ENCODE measurements at places on chromosomes 5 and 9. TPM values are rescaled to one million over a fixed set of nuclear protein-coding genes. Genes with fewer than 3 reads are reported as not detected.

GRCh38 chr5:141574122-141574510, 44.7 kb downstream of the DIAPH1 start:
- no peak for DNase-seq

GRCh38 chr9:68781928-68782327, 76.9 kb downstream of the PIP5K1B start:
- DNase-seq, result no peak

Gene MSX2
- total RNA-seq, result 3.8 TPM

- DNase-seq, result peak; percentile 40
These were observed 490.3 kb downstream of the ARHGEF28 start for GRCh38 chr5:74116266-74116665.

Gene PCDHGA12
- 19.9 TPM for total RNA-seq

DNA sequence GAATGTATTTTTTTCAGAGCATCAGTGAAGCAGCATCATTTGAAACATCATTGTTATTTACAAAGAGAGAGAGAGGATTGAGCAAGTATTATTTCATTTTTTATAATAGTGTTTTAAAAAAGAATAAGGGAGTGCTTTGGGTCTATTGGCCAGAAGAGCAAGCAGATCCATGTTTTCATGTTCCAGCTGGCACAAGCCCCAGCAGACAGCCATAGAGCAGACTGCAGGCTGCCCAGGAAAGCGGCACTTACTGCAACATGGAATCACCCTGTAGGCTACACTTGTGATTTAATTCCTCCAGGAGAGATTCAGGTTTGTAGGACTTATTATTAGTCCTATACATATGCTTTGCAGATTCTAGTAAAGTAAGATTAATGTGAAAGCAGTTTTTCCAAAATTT, 407.0 kb upstream of the GRAMD2B start:
- DNase-seq, result no peak

Measured in RPMI7951 (cell line).